ENCODE measurements at places on chromosomes 6 and 20.

DNA sequence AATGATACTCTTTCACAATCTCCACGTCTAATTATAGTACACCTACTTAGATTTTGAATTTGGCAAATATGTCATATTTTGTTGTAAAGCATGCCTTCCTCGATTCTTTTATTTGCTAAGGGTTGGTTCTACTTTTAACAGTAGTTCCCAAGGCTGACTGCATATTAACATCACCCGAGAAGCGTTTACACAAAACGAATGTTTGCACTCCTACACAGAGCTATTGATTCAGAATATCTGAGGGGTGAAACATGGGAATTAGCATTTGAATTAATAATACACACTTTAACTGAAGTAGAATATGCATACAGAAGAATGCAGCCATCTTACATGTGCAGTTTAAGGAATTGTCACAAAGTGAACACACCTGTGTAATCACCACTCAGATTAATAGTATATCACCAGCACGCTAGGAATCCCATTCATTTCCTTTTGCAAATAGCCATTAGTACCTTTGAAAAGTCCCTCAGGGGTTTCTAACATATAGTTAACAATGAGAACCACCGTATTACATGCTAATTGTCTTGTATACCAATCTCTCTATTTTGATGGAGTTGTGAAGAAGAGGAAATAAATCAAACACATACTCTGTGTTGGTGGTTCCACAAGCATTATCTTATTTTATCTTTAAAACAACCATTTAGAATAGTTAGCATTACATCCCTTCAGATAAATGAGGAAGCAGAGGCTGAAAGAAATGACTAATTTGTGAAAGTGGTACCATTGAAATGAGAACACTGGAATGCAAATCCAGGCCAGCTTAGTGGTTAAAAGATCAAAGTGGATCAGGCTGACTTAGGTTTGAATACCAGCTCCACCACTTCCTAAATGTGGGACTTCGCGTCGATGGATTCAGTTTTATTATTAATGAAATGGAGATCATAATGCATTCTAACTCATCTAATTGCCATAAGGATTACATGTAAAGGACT is 317.6 kb downstream of the HDGFL1 start:
- DNase-seq, result no peak

DNA sequence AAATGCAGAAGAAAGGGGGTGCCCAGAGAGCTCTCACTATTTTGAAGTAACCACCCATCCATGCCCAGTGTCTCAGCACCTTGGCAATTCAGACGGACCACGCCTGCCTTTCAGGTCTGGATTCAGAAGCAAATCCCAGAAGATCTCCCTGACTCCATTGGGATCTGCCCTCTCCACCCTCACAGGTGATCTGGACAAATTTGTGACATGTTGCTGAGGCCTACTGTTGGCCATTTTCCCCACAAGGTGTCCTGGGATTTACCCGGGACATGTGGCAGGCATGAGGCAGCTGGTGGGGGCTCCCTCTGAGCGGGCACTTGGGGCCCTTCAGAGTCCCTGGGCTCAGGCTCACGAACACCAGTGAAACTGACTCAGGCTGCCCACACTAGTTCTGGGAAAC is 51.9 kb upstream of the IYD start:
- no peak for DNase-seq

DNA sequence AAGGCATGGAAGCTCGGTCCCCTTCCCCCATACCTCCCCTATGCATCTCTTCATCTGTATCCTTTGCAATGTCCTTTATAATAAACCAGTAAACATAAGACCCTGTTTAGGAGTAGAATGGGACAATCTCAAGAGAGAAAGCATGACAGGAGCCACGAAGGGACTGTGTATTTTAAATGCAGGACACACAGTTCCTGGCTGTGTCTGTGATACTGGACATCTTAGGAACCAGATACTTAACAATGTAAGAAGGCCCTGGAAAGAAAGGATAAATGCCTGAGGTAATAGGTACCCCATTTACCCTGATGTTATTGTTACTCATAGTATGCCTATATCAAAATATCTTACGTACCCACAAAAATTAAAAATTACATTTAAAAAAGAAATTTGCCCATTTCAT is 36.6 kb downstream of the NUDT3 start:
- no peak for DNase-seq

DNA sequence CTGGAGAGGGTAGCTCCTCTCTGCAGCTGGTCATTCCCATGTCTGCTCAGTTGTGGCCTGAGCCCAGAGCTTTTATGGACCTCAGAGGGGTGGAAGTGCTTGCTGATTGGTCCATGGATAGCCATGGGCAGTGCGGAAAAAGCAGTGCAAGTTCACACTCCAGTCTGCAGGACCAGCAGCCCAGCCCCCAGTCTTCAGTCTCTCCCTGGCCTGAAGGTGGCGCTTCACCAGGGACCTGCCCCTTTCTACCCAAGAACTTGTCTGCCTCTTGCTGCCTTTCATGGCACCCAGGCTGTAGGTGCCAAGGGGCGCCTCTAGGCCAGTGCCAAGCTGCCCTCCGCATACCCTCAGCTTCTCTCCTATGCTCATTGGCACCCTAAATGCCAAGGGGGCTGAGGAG is 91.0 kb downstream of the TBXT start:
- DNase-seq, result no peak

GRCh38 chr20:38250609-38251008 is 9.9 kb downstream of the KIAA1755 start:
- no peak for DNase-seq

Data from activated CD4-positive, CD25-positive, alpha-beta regulatory T cell treated with anti-CD3 and anti-CD28 coated beads, Interleukin-2, amount 50 U/mL, for 72 hours (primary cell).